MCF 10A (cell line): ENCODE measurements at places on chromosomes 2 and 18. TPM values are rescaled to one million over a fixed set of nuclear protein-coding genes. Genes with fewer than 3 reads are reported as not detected.

GRCh38 chr18:14919666-14920065 is 171.7 kb downstream of the ANKRD30B start:
- H3K4me1 ChIP-seq = peaks cover 22% of the 10 kb centered on the region
- no peak overlapping the region for H3K4me3 ChIP-seq
- no peaks in the 10 kb centered on the region for H3K27me3 ChIP-seq
- DNase-seq = no peak

The XIRP2 gene
- total RNA-seq = not detected in 2 replicates

The ATP6V1B1 gene
- total RNA-seq = not detected in 2 replicates

The MPP4 gene
- total RNA-seq = 0.29 TPM in 1 of 2 replicates, not detected in the other

The FBLN7 gene
- total RNA-seq = 0.07 and 0.14 TPM in 2 replicates

The OSR1 gene
- total RNA-seq = 0.61 and 1.3 TPM in 2 replicates

DNA sequence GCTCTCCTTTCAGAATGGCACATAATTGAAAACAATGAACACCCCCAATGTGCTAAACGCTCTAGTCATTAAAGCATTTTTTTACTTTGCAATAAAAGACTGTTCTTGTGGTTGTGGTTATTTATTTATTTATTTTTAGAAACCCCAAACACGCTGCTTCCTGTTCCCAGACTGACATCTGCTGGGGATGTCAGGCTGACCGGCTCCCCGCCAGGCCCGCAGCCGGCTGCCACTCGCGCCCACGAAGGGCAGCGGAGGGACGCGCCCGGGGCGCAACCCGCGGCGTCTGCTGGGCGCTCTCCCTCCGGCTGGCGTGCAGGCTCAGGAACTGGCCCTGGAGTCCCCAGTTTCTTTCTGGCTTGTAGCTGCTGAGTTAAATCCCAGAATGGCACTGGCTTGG is 83.1 kb upstream of the SP3 start:
- no peak for DNase-seq
- no peak overlapping the region for H3K27ac ChIP-seq
- H3K36me3 ChIP-seq = peaks cover 5% of the 10 kb centered on the region
- peaks cover 17% of the 10 kb centered on the region for H3K4me1 ChIP-seq
- no peaks in the 10 kb centered on the region for H3K27me3 ChIP-seq

GRCh38 chr2:86124683-86125082 is 18.6 kb downstream of the PTCD3 start:
- H3K27me3 ChIP-seq = no peaks in the 10 kb centered on the region
- no peak overlapping the region for H3K4me3 ChIP-seq
- H3K36me3 ChIP-seq = peaks cover 99% of the 10 kb centered on the region
- H3K4me1 ChIP-seq = no peaks in the 10 kb centered on the region
- no peak overlapping the region for H3K27ac ChIP-seq
- DNase-seq = no peak

DNA sequence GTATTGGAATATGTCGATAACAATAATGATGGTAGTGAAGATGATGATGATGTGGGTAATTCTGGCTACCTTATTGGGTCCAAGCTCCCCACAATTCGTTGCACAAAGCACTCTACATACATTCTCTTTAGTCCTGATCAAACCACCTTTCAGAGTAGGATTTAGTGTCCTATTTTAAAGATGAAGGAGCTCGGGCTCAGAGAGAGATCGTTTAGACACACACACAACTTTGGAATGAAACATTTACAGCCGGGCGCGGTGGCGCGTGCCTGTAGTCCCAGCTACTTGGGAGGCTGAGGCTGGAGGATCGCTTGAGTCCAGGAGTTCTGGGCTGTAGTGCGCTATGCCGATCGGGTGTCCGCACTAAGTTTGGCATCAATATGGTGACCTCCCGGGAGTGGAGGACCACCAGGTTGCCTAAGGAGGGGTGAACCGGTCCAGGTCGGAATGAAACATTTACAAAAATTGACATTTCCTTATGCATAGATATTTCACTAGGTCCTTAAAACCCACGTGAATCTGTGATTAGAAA is 50.7 kb downstream of the GREB1 start:
- peaks cover 7% of the 10 kb centered on the region for H3K4me1 ChIP-seq
- peaks cover 9% of the 10 kb centered on the region for H3K27me3 ChIP-seq
- DNase-seq = no peak
- no peaks in the 10 kb centered on the region for H3K36me3 ChIP-seq
- H3K4me3 ChIP-seq = no peak overlapping the region

DNA sequence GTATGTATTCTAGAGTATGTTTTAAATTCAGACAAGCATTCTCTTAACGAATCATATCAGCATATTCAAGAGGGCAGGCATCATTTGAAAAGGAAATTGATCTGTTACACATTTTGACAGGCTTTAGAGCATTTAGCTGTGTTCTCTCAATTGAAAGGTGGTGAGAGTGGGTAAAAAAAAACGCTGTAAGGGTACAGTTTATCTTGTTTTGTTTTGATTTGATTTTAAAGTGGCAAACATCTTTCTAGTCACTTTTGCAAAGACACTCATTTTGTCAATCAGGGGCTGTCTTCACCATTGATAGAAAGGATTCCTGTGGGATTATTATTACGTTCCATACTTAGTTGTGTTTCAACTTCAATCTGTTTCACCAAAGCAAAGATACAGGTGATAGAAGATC is 2.2 kb downstream of the CDH19 start:
- no peak overlapping the region for H3K27ac ChIP-seq
- H3K4me3 ChIP-seq = no peak overlapping the region
- no peaks in the 10 kb centered on the region for H3K4me1 ChIP-seq
- H3K36me3 ChIP-seq = no peaks in the 10 kb centered on the region
- no peak for DNase-seq
